ENCODE measurements at places on chromosomes 5 and 9. TPM values are rescaled to one million over a fixed set of nuclear protein-coding genes. Genes with fewer than 3 reads are reported as not detected.

Gene SGCD
- total RNA-seq, result 0.08 TPM

Gene NIPAL4
- 14.7 TPM for total RNA-seq

DNA sequence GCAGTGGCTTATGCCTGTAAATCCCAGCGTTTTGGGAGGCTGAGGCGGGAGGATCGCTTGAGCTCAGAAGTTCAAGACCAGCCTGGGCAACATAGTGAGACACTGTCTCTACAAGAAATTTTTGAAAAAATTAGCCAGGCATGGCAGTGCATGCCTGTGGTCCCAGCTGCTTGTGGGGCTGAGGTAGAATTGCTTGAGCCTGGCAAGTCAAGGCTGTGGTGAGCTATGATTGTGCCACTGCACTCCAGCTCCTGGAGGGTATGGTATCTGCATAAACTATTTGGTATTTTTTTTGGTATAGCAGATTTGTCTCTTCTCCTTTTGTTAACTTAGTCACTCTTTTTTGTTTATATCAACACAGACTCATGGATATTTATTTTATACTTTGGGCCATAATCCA, 61.5 kb upstream of the TEX48 start:
- no peak overlapping the region for H3K4me3 ChIP-seq
- H3K36me3 ChIP-seq, result no peaks in the 10 kb centered on the region
- H3K4me1 ChIP-seq, result no peaks in the 10 kb centered on the region
- no peak overlapping the region for H3K27ac ChIP-seq

Gene KCTD16
- total RNA-seq, result not detected

DNA sequence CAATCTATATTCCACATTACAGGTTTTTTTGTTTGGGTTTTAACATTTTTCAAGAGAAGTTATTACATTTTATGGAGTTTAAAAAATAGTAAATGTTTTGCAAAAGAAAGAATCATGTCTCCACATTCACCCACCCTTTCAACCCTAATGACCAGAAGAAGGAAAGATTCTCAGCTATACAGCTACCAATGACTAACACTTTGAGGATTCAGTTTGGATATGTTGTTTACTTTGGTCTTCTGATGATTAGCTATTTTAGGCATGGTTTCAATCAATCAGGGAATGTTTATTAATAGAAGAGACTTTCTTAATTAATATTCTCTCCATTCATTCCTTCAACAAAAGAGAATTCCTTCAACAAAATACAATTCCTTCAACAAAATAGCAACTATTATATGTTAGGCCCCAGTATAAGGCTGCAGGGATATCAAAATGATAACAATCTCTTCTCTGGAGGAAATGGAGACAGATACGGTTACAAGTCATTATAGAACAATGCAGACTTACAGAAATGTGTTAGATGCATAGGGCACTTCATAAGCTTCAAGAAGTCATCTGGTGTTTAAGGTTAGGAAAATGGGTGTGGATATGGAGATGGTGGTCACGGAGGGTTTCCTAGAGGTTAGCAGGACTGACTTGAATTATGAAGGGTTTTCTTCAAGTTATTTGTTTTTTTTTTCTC, 9.3 kb upstream of the NR3C1 start:
- H3K4me1 ChIP-seq, result no peaks in the 10 kb centered on the region
- H3K27ac ChIP-seq, result no peak overlapping the region
- H3K4me3 ChIP-seq, result no peak overlapping the region
